ENCODE measurements at places on chromosomes 4 and X.

DNA sequence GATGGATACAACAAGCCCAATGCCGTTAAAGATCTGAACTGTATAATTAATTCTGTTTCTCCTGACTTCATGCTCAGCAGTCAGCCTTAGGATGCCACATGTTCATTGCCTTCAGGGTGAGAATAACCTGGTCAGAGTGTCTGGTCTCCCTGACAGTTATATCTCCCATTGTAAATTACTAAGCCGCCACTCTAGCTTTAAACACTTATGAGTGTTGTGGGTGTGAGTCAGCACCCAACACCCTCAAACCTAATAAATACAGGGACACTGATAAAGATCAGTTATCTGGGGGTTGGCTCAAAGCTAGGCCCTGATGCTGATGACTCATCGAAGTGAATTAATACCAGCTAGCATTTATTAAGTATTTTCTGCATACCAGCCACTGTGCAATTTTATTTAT is 64.9 kb upstream of the DYNLT3 start:
- no peak for DNase-seq

GRCh38 chrX:94977562-94977961 is 1303.6 kb downstream of the FAM133A start:
- no peak for DNase-seq

DNA sequence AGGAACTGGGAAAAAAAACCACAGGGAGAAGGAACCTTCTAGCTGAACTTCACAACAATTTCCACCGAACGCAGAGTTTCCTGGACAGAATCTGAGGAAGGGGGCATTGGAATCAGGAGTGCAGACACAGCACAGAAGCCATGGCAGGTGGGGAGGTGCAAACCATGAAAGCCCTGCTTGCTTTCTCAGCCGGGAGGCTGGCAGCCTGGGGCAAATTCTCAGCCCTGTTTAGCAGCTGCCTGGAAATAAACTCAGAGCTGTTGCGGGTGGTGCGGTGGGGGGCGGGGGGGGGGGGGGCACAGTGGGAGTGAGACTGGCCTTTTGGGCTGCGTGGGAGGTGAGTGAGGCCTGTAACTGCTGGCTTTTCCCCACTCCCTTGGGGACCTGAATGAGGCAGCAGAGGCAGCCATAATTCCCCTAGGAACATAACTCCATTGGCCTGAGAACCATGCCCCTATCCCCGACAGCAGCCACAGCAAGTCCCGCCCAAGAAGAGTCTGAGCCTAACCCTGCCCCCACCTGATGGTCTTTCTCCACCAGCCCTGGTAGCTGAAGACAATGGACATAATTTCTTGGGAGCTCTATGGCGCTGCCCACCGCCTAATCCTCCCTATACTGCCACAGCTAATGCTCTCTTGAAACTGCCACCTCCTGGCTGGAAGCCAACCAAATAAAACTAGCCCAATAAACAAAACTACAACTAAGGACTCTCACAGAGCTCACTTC is 176.3 kb downstream of the FAM13A start:
- no peak for DNase-seq

DNA sequence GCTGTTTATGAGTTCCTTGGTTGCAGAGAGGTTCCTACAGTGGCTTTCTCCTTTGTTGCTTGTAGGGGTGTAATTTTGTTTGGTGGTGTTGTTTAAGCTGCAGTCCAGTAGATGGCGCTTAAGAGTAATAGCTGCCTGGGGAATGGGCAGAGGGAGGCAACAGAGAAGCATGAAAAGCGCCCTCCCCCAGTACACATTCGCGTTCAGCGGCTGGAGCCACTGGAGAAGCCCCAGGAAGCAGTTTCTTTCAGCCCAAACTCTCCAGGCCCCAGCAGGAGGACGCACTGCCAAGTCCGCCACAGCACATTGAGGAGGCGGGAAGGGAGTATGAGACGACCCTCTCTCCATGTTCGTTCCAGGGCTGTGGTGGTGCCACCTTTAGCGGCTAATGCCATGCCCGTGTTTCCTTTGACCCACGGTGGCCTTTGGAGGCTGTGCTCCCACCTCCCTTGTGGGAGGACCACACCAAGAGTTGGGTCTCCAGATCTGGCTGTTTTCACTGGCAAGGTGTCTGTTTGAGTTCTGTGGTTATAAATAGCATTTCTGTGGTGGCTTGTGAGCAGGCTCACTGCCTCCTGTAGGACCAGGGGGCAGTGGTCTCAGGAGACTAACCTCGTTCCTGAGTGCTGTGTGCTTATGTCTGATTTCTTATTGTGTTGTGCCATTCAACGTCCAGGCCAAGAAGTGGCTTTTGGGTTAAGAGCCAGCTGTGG is 252.3 kb downstream of the ARHGAP10 start:
- no peak for DNase-seq

DNA sequence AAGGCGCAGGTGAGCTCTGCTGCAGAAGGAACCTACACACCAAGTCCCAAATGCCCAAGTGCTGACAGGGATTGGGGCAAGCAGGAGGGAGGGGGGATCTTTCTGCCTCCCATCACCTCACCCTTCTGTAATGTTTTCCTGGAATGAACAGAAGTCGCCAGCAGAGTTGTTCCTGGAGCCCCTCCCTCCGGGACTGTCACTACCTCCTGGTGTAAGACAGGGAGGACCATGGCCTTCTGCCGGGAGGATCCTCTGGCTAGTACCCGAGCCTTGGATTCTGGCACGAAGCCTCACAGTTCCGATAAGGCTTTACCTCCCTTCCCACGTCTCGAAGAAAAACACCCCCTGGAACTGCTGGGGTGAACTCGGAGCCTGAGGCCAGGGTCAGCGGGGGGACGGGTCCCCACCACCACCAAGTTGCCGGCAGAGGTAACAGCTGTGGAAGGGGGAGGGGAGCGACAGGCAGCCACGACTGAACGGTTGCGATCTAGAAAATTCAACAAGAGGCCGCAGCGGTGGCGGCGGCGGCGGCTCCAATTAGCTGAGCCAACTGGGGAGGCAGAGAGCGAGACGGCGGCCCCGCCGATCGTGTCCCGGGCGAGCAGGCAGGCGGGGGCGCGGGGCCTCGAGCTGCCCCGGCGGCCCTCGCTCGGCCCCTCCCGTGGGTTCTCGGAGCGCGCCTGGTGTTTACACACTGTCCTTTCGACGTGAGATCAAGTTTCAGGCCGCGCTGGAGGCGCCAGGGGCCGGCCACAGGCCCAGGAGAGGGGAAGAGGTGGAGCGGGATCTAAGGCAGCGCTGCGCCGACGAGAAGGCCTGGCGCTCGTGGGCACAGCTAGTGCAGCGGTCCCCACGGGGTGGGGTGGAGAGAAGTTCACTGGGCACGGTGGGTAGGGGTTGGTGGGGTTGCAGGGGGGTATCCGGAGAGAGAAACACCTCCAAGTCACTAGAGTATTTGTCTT is 53.7 kb upstream of the BCOR start:
- no peak for DNase-seq

DNA sequence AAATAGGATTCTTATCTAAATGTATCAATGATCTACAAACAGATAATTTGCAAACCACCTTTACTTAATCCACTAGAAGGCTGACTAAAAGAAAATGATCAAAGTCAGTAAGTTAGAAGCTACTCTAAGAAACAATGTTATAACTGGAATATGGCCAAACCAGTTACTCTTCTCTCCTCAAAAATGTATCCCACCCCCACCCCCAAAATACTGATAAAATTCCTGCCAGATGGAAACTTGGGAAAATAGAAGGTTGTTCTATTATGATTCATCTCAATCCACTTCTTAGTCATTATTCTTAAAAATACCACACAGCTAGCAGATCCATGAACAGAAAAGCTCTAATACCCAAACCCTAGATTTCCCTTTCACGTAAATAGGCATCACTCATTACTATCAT is 206.4 kb downstream of the KLHL13 start:
- DNase-seq = no peak

DNA sequence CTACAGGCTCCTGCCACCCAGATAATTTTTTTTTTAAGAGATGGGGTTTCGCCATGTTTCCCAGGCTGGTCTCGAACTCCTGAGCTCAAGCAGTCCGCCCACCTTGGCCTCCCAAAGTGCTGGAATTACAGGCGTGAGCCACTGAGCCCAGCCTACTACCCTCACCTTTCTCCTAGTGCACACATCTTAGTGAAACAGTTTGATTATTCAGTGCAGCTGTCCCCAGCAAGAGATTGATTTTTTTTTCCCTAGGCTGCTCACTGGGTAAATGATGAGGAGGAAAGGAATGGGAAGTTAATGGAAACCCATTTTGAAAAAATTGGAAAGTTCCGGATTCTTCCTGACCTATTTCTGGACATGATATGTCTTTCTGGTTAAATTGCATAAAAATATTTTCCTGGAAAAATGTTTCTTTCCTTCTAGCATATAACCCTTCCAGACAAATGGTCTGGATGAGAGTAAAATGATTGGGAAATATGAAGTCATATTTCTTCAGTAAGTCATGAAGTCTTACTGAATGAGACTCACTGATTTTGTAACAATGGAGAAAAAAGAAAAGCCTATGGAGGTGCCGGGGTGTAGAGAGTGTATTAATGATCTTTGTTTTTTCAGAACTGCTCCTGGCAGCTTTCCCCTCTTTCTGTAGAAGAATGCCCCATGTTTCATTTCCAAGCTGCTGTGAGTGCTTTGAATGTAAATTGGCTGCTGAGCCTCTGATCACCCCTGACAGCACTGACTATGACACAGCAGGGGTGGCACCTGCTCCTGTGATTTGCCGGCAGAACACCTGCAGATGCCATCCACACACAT is 19.5 kb upstream of the ZNF41 start:
- DNase-seq = no peak

DNA sequence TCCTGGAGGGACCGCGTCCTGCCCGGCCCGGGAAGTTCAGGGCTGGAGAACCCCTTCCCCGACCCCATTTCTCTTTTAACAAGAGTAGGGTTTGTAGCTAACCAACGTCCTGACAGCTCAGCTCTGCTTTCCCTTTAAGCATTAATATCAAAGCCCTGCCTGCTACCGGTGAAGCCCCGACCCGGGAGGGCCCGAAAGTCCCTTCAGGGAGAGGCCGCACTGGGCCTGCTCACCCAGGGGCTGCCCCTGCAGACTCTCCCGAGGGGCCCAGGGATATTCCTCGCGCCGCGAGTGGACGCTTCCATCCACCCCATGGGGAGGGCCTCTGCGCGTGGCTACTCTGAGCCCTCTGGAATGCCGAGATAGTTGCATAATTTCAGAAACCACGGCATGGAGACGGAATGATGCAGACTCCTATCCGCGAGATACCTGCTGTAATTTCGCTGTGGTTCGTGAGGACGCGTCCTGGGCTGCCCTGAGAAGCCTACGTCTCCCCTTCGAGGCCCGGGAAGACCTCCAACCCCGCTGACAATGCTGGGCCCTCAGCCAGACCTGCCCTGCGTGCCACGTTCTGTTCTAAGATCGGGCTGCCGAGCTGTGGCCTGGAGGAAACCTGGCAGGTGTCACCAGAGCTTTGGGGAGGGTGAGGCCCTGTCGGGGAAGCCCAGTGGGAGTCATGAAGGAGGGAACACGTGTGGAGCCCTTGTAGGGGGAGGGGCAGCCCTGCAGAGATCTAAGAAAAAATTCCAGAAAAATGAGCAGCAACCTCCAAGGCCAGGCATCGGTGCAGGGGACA is 999 bp upstream of the CTBP1 start:
- DNase-seq = peak; percentile 59

DNA sequence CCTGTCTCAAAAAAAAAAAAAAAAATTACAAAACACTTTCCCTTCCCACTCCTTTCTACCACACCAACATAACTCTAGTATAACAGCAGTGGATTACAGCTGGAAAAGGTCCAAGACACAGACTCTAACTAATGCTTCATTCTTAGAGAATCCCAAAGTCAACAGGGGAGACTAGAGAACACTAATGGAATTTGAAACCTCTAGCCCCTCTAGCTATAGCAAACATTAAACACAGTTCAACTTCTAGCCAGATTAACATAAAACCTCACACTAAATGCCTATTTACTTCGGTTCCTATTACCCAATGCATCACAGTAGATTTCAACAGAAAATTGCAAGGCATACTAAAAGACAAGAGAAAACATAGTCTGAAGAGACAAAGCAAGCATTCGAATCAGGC is 10.5 kb upstream of the DHX15 start:
- no peak for DNase-seq

- DNase-seq = peak; percentile 28
These were observed at the start of gene FLNA for GRCh38 chrX:154374313-154375155. FLNA (minus strand) TSS chrX:154374634; CDS start chrX:154371245, 3,389 bp downstream.

GRCh38 chrX:136291824-136292223 is 8.9 kb upstream of the ADGRG4 start:
- DNase-seq = no peak

DNA sequence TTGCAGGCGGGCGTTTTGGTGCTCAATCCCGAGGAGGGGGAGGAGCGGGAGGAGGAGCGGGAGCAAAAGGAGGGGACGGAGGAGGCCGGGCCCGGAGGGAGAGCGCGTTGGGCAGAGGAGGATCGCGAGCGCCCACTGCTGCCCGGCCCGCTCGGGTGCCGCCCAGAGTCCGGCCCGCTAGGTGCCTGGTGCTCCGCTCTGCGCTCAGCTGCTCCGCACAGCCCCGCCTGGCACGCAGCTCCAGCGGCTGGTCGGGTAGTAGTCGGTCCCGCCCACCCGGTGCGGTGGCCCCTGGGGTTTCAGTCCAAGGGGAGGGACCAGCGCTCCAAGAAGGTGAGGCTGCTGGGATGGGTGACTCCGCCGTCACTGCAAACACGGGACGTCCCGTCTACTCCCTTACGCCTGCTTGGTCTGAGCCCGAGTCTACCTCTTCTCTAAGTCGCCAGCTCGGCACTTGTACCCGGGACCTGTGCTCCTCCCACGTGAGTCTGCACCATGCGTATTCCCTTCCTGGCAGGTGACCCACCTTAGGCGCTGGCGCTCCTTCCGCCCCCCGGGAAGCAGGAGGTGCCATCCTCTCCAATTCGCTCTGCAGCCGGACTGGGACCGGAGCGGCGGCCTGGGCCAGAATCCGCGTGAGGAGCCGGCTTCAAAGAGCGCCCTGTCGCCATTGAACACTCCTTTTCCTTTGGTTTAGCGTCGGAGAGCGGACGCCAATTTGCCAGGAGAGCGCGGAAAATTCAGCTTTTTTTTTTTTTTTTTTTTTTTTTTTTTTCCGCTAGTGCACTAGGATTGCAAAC is 405 bp upstream of the HS3ST1 start:
- DNase-seq = peak; percentile 76

- DNase-seq = no peak
These were observed 14.2 kb downstream of the PAK3 start for GRCh38 chrX:111110098-111110775.

- no peak for DNase-seq
These were observed 168.5 kb upstream of the SH3RF1 start for GRCh38 chr4:169439244-169439643.

- DNase-seq = no peak
These were observed 86.4 kb upstream of the C4orf50 start for GRCh38 chr4:6104541-6105130.

GRCh38 chrX:50093625-50094024 is 107.2 kb downstream of the AKAP4 start:
- no peak for DNase-seq

GRCh38 chrX:108134724-108135123 is 43.1 kb downstream of the ATG4A start:
- no peak for DNase-seq

DNA sequence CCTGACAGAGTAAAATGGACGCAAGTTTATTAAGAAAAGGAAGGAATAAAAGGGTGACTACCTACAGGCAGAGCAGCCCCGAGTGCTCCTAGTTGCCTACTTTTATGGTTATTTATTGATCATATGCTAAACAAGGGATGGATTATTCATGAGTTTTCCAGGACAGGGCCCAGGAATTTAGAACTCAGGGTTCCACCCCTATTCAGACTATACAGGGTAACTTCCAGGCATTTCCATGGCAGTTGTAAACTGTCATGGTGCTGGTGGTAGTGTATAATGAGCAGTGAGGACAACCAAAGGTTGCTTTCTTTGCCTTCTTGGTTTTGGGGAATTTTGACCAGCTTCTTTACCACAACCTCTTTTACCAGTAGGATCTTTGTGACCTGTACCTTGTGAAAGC is 27.7 kb upstream of the CXCL3 start:
- DNase-seq = no peak

GRCh38 chrX:152845618-152846240 is 14.9 kb downstream of the NSDHL start:
- no peak for DNase-seq
